ENCODE measurements at places on chromosomes 5 and 9.

- DNase-seq = no peak
Measured at GRCh38 chr5:2148312-2149194, 265.8 kb upstream of the IRX4 start.

- no peak for DNase-seq
Measured at GRCh38 chr5:62886603-62887315, 308.1 kb downstream of the LRRC70 start.

- no peak for DNase-seq
Measured at GRCh38 chr5:143140492-143141203, 262.8 kb downstream of the NR3C1 start.

- no peak for DNase-seq
Measured at GRCh38 chr5:169148138-169148740, 152.7 kb downstream of the SLIT3 start.

DNA sequence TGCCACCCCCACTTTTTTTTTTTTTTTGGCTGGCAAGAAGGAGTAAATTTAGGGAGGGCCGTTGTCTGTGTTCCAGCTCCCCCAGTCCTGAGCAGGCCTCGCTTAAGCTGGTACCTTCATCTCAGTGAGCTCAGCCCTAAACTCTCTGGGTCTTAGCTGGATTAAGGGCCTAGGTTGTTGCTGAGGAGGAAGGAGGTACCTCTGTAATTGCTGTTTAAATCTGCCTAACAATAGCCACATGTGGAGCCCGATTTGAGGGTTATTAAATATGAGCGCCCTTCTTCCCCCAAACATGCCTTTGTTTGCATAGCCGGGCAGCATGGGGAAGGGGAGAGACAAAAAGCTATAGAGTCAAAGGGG is 179.0 kb upstream of the PITX1 start:
- DNase-seq = no peak

DNA sequence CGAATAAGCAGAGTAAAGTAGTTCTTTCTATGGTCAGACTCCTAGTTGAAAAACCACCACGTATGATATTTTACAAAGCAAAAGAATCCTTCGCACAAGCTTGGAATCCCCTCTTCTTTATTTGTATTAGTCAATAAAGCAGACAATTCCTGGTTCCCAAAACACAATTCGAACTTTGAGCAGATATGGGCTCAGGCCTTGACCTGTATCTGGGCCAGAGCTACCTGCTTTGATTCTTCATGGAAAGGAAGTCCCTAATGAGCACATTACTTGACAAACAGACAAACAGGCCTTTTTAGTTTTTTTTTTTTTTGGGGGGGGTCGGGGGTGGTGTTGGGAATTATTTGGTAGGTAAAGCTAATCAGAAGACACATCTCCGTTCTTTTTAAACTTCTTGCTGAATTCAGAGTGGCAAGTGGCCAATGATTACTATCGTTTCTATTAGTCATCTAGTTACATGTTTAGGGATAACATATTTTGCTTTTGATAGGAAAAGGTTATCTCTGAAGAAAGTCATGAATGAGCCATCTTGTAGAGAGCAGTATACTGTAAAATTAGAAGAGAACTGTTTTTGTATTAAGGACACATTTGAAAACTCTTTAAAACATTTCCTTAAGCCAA is 116.6 kb upstream of the HMHB1 start:
- DNase-seq = no peak

DNA sequence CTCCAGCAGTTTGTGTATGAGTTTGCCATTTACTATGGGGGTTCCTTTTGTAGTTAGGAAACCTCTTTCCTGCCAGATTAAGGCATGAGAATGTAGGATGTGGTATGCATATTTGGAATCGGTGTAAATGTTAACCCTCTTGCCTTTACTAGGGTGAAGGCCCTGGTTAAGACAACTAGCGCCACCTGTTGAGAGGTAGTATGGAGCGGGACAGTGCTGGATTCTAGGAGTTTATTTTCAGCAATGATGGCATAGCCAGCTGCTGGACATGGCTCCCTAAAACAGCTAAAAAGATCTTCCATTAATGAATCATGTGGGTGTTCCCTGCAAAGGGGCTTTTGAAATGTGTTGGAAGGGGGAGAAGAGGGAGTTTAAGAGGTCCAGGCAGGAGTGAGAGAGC is 30.7 kb upstream of the GPX3 start:
- DNase-seq = no peak

- DNase-seq = no peak
Measured at GRCh38 chr5:98769210-98769958, 4.1 kb upstream of the RGMB start.

DNA sequence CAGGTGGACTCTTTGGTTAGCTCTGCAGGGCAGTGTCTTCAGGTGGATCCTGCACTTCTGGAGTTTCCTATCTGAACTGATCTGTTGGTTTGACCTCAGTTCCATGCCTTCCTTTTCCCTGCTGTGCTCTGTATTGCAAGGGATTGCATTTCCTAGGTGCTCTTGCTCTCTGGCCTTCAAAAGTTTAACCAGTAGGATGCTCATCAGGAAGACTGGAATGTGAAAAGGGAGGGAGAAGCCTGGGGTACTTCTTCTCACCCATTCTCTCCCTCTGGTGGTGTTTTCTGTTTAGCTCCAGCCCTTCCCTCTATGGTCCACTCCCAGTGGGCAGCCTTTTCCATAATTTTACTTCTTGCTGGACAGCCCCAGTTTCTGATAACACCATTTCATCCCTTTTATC is 78.5 kb downstream of the ZNF618 start:
- no peak for DNase-seq

- no peak for DNase-seq
Measured at GRCh38 chr5:41403846-41404245, 106.6 kb downstream of the PLCXD3 start.

- no peak for DNase-seq
Measured at GRCh38 chr5:154841273-154841661, 9.1 kb downstream of the FAXDC2 start.

Measured in NCI-H187 treated with DMSO at 0.1 percent for 48 hours (cell line).